Common myeloid progenitor, CD34-positive (primary cell): ENCODE measurements at places on chromosomes 12 and 14.

- H3K27ac ChIP-seq, result no peak overlapping the region
- H3K36me3 ChIP-seq, result no peaks in the 10 kb centered on the region
- no peaks in the 10 kb centered on the region for H3K4me1 ChIP-seq
- no peak for DNase-seq
- H3K4me3 ChIP-seq, result no peak overlapping the region
Observed at GRCh38 chr12:2902272-2902880, 11.7 kb downstream of the TULP3 start.

- H3K27ac ChIP-seq, result peak within 1 kb of the TSS; percentile 87
- no peaks in the 10 kb centered on the region for H3K27me3 ChIP-seq
- DNase-seq, result peak; percentile 80
- peak within 1 kb of the TSS; percentile 79 for H3K4me3 ChIP-seq
Observed at GRCh38 chr12:49367381-49368239, at the start of gene SPATS2. Gene SPATS2, plus strand, starts transcription at chr12:49367462. Its CDS starts 93,551 bp downstream, at chr12:49461013.

DNA sequence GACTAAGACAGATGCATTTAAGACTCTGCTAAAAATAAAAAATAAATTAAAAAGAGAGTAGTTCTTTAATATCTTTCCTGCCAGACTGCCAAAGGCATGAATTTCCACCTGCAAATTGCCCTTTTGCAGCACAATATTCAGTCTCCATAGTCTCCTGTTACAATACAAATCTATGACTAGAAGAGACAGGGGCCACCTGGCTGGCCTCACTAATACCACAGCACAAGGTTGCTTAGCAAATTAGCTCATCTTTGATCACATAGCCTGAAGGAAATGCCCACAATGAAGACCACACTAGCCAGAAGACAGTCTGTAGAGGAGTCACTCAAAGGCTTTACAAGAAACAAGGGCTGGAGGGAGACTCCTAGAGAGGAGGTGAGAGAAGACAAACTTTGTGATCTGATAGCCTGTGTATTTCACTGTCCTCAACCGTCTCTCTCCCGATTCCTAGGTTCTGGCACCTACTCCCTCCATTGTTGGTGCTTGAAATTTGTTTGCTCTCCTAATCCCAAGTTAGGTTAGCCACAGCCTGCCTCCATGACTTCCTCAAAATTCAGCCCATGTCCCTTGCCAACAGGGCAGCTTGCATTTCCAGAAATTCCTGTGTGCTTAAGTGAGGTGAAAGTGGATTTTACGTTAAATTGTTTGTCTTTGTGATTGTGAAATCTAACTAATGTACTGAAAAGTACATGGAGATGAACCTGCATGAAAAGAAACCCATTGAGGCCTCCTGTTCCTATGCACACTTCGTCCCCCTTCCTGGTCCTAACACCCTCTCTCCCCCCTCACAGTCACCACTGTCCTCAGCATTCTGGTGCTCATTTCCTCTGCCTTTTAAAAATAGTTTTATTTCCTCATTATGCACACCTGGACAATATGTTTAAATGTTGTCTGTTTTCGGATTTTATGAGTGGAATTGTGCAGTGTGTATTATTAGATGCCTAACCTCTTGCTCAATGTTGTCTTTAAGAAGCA, 88.7 kb upstream of the PLXNC1 start:
- H3K36me3 ChIP-seq, result no peaks in the 10 kb centered on the region
- H3K4me1 ChIP-seq, result no peaks in the 10 kb centered on the region
- no peak for DNase-seq

DNA sequence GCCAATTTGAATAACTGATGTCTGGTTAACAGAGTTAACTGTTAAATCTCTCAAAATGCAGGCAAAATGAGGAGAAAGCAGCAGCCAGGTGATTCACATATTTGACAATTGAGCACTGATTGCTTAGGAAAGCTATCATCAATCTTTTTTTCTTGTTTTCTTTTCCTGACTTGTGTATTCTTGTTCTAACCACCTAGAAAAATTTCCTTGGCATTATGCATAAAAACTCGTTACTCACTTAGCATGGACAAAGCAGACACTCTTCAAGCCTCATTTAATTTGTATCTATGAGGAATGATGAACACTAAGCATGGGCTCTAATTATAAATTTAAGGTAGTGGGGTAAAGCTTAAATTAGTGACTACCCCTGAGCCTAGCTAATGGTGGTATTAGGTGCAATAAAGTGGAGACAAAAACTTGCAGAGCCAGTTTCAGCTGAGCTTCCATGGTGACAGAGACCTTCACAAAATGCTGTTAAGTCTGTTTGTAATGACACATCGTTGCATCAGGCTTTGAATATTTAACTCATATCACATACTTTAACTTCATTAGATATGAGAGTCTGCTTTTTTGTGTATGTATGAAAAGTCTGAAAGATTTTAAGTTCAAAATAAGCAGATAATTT, 52.0 kb downstream of the RASSF9 start:
- H3K36me3 ChIP-seq, result no peaks in the 10 kb centered on the region
- no peaks in the 10 kb centered on the region for H3K27me3 ChIP-seq
- H3K4me3 ChIP-seq, result no peak overlapping the region
- H3K4me1 ChIP-seq, result no peaks in the 10 kb centered on the region
- DNase-seq, result no peak
- no peak overlapping the region for H3K27ac ChIP-seq

DNA sequence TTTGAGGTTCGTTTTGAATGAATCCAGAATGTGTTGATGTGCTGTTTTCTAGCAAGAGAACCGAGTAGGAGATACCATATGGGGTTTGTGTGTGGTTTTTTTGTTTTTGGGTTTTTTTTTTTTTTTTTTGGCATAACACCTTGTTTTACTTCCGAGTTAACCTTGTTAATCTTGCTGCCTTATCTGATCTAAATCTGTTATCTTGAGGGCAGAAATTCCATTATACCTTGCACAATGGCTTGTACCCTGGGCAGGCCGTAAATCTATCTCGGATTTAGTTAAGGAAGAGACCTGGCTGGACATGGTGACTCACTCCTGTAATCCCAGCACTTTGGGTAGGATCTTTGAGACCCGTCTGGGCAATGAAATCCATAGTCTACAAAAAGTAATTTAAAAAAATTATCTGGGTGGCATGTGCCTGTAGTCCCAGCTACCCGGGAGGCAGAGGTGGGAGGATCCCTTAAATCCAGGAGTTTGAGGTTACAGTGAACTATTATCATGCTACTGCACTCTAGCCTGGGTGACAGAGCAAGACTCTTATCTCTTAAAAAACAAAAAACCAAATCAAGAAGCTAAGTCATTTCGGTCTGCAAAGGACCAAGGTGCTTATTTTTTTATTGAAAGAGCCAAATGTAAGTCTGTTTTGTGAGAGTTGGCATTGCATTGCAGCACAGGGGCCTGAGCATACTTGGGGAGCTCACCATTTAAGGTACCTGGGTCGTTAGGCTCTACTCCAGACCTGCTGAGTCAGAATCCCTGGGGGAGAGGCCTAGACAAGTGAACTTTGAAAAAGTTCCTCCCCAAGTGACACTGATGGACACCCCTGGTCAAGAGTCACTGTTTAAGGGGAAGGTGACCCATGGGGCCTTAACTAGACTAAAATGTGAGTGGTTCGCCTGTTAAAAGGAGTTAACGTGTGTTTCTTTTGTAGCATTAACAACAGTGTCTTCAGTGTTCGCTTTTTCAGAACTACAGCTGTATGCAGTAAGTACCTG, 6.7 kb downstream of the DLST start:
- peaks cover 12% of the 10 kb centered on the region for H3K36me3 ChIP-seq
- H3K4me3 ChIP-seq, result no peak overlapping the region
- no peaks in the 10 kb centered on the region for H3K27me3 ChIP-seq
- peaks cover 24% of the 10 kb centered on the region for H3K4me1 ChIP-seq
- peak; percentile 72 for DNase-seq

GRCh38 chr12:62328296-62328921, 68.2 kb downstream of the USP15 start:
- DNase-seq, result peak; percentile 58
- no peaks in the 10 kb centered on the region for H3K27me3 ChIP-seq
- H3K4me1 ChIP-seq, result peaks cover 10% of the 10 kb centered on the region
- H3K27ac ChIP-seq, result peak overlapping the region; percentile 19
- H3K4me3 ChIP-seq, result no peak overlapping the region
